ENCODE measurements at places on chromosomes 7 and 10.
A peak's percentile ranks its signal among the peaks of the same experiment; 100 is the strongest.

- no peak for DNase-seq
- H3K27me3 ChIP-seq, result no peaks in the 10 kb centered on the region
- H3K27ac ChIP-seq, result peak overlapping the region; percentile 6
- no peak overlapping the region for H3K4me3 ChIP-seq
- H3K4me1 ChIP-seq, result peaks cover 23% of the 10 kb centered on the region
- H3K36me3 ChIP-seq, result no peaks in the 10 kb centered on the region
Observed at GRCh38 chr10:124523901-124524300, 62.3 kb downstream of the LHPP start.

DNA sequence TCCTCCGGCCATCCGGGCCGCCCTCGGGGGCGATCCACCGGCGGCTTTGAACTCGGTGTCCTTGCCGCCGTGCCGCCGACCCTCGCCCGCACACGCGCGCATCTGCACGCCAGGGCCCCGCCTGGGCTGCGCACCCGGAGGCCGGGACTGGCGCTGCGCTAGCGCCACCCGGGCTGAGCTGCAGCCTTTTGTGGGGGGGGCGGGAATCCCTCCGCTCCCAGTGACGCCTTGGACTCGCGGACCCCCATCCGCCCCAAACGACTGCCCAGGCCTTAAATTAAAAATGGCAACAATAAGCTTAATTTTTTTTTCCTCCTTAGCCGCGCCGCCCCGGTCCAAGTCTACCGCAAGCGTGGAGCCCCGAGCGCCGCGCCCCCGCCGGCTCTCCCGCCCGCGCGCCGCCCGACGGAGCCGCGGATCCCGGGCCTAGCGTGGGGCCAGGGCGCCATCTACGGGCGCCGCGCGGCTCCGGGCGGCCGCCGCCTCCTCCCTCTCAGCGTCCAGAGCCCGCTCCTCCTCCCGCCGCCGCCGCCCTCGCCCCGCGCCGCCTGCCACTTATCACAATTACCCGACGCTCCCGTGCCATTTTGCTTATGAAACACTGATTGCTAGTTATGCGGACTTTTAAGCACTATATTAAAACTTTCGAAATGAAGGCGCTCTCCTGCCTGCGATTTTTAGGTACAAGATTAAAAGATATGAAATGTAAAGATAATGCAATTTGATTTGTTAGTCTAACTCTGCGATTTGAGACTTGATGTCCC lies 7.5 kb upstream of the EBF3 start:
- H3K27me3 ChIP-seq, result peaks cover 3% of the 10 kb centered on the region
- no peak overlapping the region for H3K4me3 ChIP-seq
- H3K4me1 ChIP-seq, result peaks cover 40% of the 10 kb centered on the region
- DNase-seq, result peak; percentile 52
- no peak overlapping the region for H3K27ac ChIP-seq

DNA sequence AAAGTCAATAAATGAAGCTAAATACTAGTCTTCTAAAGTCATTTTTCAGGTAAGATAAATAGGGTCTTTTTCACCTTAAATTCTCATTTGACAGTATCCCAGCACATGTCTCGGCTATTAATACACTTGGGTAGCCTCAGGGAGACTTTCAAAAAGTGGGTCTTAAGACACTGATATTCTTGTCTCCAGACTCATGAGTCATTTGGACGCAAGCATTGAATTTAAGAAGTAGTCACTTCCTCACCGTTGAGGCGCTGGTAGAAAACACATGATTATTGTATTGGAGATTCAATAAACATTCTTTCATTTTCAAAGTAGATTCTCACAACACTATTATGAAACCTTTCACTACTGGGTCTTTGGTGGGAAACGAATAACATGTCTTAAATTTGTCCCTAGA lies 108.9 kb upstream of the SP8 start:
- H3K27me3 ChIP-seq, result no peaks in the 10 kb centered on the region
- H3K4me1 ChIP-seq, result no peaks in the 10 kb centered on the region
- H3K4me3 ChIP-seq, result no peak overlapping the region
- no peak for DNase-seq

GRCh38 chr7:137328373-137329120 lies 15.0 kb downstream of the PTN start:
- no peaks in the 10 kb centered on the region for H3K36me3 ChIP-seq
- DNase-seq, result no peak
- no peaks in the 10 kb centered on the region for H3K4me1 ChIP-seq
- no peak overlapping the region for H3K4me3 ChIP-seq

- no peak overlapping the region for H3K27ac ChIP-seq
- DNase-seq, result no peak
- H3K4me1 ChIP-seq, result no peaks in the 10 kb centered on the region
- no peaks in the 10 kb centered on the region for H3K36me3 ChIP-seq
- H3K27me3 ChIP-seq, result no peaks in the 10 kb centered on the region
Observed at GRCh38 chr10:3710764-3711163, 74.2 kb downstream of the KLF6 start.

GRCh38 chr7:102096706-102097427 lies 189.8 kb upstream of the SH2B2 start:
- no peaks in the 10 kb centered on the region for H3K4me1 ChIP-seq
- no peak overlapping the region for H3K27ac ChIP-seq
- no peak for DNase-seq
- H3K36me3 ChIP-seq, result no peaks in the 10 kb centered on the region
- H3K4me3 ChIP-seq, result no peak overlapping the region

DNA sequence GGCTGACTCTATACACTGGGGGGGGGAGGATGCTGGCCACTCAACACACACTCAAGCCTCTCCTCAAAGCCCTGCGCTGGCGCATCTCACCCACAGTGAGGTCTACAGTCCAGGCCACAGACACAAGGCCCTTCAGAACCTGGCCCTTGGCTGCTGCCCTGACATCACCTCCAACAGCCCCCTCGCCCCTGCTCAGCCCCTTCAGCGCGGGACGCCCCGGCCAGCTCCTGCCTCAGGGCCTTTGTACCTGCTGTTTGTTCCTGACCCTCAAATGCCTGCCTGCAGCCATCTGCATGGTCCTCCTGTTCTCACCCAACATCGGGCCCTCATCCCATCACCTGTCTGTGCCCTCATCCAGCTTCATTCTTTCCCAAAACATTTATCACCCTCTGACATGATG lies 572.6 kb downstream of the DNAJB6 start:
- H3K36me3 ChIP-seq, result no peaks in the 10 kb centered on the region
- no peak for DNase-seq
- H3K4me3 ChIP-seq, result no peak overlapping the region
- H3K4me1 ChIP-seq, result no peaks in the 10 kb centered on the region
- H3K27me3 ChIP-seq, result no peaks in the 10 kb centered on the region

Data from body of pancreas (tissue), 4 donors.